KBM-7 (cell line): ENCODE measurements at places on chromosomes 7 and 10.

DNA sequence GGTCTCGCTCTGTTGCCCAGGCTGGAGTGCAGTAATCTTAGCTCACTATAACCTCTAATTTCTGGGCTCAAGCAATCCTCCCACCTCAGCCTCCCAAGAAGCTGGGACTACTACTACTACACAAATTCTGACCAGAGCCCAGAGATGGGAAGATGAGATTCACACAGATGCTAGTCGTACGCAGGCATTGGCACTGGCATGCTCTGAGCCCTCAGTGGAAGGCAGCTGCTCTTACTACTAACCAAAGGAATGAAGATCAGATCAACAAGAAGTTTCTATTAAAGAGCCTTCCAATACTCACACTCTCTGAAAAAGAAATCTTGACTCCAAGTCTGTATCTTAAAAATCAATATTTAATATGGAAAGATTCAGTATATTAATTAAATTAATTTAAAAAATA, 10.7 kb downstream of the GDF2 start:
- no peak for DNase-seq

DNA sequence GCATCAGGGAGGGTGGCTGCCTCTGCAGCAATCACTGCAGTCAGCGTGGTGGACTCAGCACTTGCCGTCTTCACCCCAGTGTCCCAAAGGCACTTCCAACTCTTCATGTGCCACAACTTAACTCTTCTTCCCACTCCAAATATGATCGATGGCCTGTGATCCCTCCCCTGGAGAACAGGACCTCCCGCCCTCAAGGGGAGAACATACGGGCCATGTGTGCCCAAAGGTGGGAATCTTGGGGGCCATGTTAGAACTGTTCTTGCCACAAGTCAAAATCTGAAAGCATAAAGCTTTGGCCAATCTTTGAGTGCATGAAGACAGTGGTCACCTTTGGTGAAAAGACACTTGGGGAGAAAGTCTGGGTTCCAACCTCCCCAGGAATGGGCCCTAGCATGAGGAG, 368.5 kb upstream of the MGMT start:
- DNase-seq, result no peak

- DNase-seq, result no peak
These were observed 13.7 kb downstream of the UBE3C start for GRCh38 chr7:157152391-157152937.

DNA sequence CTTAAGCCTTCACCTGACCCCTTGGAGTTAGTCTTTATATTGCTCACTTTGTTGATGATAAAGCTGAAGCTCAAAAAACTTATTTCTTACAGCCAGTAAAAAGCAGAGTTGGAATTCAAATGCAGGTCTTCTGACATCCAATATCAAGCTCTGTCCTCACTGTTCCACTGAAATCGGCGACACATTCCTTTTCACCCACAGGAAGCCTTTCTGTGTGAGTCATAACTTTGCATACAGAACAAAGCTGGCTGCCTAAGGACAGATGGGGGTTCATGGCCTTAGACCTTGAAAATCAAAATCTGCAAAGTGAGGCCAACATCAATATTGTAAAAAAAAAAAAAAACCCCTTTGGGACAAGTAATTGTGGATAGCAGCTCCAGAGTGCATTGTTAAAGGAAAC, 21.8 kb upstream of the AKR1B1 start:
- DNase-seq, result no peak
